Activated CD4-positive, alpha-beta memory T cell treated with anti-CD3 and anti-CD28 coated beads, Interleukin-2, amount 10 ng/mL, durations not matched to agents 7 days and 5 days (primary cell): ENCODE measurements at places on chromosomes 1 and 21.

- H3K36me3 ChIP-seq, result peaks cover 55% of the 10 kb centered on the region
- no peak for DNase-seq
- peaks cover 19% of the 10 kb centered on the region for H3K4me1 ChIP-seq
- no peak overlapping the region for H3K4me3 ChIP-seq
- no peaks in the 10 kb centered on the region for H3K27me3 ChIP-seq
- H3K27ac ChIP-seq, result no peak overlapping the region
Measured at GRCh38 chr1:109929170-109929569, 18.5 kb downstream of the CSF1 start.

- no peak overlapping the region for H3K4me3 ChIP-seq
- H3K4me1 ChIP-seq, result peaks cover 20% of the 10 kb centered on the region
- no peaks in the 10 kb centered on the region for H3K27me3 ChIP-seq
- no peak overlapping the region for H3K27ac ChIP-seq
Measured at GRCh38 chr1:36239941-36240637, 15.8 kb downstream of the THRAP3 start.

- no peak overlapping the region for H3K27ac ChIP-seq
- H3K4me3 ChIP-seq, result no peak overlapping the region
- DNase-seq, result no peak
Measured at GRCh38 chr1:119341372-119341947, 27.1 kb upstream of the HAO2 start.

DNA sequence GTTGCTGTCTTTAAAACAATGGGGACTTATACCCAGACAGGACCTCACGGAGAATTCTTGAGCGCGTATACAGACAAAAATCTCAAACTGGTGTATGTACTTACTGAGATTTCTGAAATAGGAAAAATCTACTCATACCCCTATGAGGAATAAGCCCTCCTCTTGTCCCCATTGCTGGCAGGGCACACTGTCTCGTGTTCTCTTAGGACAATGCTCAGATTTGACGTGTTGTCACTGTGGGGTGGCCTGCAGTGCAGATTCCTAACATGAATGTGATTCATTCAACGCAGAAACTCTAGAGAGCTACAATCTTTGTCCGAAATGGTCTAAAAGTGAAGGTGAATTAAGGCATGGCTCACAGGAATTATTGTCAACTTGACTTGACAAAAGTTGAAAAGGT, 31.1 kb upstream of the PDE9A start:
- no peak overlapping the region for H3K4me3 ChIP-seq
- H3K27ac ChIP-seq, result no peak overlapping the region
- no peak for DNase-seq
- H3K36me3 ChIP-seq, result no peaks in the 10 kb centered on the region
- no peaks in the 10 kb centered on the region for H3K4me1 ChIP-seq
- H3K27me3 ChIP-seq, result peaks cover 52% of the 10 kb centered on the region

DNA sequence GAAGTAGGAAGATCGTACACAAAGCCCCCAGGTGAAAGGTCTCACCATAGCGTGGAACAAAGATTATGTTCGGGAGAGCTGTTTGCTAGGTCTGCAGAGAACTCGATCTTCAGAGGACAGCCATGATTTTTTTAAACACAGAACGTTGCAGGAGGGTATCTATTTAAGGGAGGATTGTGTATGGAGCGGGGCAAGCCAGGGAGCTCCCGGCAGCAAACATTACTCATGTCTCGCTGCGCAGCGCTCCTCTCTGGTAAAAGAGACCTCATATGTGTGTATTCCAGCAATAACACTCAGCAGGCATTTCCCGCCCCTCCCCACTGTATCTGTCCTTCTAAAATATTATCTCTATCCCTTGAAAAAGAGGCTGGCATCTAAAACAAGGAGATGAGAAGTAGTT, 2.7 kb downstream of the GLIS1 start:
- H3K4me3 ChIP-seq, result no peak overlapping the region
- peaks cover 68% of the 10 kb centered on the region for H3K27me3 ChIP-seq
- no peak for DNase-seq
- H3K36me3 ChIP-seq, result no peaks in the 10 kb centered on the region
- peaks cover 8% of the 10 kb centered on the region for H3K4me1 ChIP-seq

DNA sequence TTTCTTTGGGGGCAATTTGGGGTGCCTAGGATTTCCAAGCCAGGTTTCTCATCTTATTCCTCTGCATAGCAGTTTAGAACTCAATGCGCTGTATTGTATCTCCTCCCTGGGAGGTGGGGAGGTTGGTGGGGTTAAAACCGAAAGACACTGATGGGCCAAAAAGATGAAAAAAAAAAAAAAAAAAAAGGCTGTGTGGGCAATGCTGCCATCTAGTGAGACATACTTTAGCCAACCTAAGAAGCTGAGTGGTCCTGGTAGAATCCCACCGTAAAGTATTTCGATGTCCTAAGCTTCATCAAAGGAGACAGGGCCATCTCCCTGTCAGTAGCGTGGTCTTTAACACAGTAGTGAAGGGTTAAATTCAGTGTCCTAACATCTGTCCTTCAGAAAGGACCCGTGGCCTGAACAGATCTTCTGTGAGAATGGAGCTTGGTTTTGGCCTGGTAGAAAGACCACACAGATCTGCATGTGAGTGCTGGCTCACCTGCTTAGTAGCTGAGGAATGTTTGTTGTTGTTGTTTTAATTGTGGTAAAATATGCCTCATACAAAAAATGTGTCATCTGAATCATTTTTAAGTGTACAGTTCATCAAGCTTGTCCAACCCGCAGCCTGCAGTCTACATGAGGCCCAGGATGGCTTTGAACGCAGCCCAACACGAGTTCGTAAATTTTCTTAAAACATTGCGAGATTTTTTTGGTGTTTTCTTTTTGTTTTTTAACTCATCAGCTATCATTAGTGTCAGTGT, 226.2 kb downstream of the KIF26B start:
- no peak for DNase-seq
- H3K27me3 ChIP-seq, result no peaks in the 10 kb centered on the region
- no peak overlapping the region for H3K4me3 ChIP-seq
- no peaks in the 10 kb centered on the region for H3K36me3 ChIP-seq
- H3K27ac ChIP-seq, result no peak overlapping the region

DNA sequence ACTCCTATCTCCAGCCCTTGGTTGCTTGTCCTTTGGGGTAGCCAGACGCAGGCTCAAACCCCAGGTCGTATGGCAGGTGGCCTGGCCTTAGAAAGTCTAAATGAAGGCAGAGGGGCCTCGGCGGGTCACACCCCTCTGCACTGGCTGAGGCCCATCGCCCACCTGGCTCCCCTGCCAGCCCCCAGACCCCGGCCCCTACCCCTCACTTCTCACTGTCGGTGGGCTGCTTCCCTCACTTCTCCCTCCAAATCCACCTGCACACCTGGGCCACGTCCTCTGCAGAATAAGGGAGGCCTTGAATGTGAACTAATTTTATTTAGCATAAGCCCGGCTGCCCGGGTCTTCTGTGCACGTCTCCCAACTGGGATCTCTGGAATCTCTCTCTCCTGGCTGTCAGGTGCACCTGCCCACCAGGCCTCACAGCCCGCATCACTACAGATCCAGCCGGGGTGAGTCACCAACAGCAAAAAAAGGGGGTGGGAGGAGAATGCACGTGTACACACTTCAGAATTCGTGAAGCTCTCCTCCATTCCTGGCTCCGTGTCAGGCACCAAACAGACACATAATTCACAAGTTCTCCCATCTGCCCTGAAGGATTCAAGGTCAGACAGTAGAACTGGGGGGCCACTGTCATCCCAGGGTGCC, 107.5 kb upstream of the SIM2 start:
- no peaks in the 10 kb centered on the region for H3K36me3 ChIP-seq
- H3K27ac ChIP-seq, result no peak overlapping the region
- no peak for DNase-seq
- H3K4me3 ChIP-seq, result no peak overlapping the region
- peaks cover 4% of the 10 kb centered on the region for H3K27me3 ChIP-seq

GRCh38 chr1:111597426-111597825, 22.2 kb upstream of the RAP1A start:
- peaks cover 13% of the 10 kb centered on the region for H3K36me3 ChIP-seq
- no peak overlapping the region for H3K4me3 ChIP-seq
- no peaks in the 10 kb centered on the region for H3K27me3 ChIP-seq
- DNase-seq, result no peak
- peak overlapping the region; percentile 81 for H3K27ac ChIP-seq
- peaks cover 98% of the 10 kb centered on the region for H3K4me1 ChIP-seq

DNA sequence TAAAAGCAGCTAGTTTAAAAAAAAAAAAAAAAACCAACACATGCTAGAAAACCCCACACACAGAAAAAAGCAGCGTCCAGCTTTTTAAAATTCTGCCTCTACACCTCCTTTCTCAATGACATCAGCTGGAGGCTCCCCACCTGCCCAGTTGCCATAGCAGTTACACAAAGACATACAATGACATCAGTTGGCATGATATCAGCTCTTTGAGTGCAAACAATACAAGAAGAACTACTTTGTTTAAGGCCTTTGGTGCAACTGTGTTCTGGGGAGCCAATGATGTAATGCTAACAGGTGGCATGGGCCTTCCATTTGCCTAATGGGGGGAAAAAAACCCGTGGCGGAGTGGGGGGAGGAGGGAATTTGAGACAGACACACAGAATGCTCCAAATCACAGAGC, 32.9 kb downstream of the DUSP10 start:
- peak; percentile 41 for DNase-seq
- no peak overlapping the region for H3K4me3 ChIP-seq
- H3K27ac ChIP-seq, result peak overlapping the region; percentile 76
- peaks cover 50% of the 10 kb centered on the region for H3K36me3 ChIP-seq
- no peaks in the 10 kb centered on the region for H3K27me3 ChIP-seq

DNA sequence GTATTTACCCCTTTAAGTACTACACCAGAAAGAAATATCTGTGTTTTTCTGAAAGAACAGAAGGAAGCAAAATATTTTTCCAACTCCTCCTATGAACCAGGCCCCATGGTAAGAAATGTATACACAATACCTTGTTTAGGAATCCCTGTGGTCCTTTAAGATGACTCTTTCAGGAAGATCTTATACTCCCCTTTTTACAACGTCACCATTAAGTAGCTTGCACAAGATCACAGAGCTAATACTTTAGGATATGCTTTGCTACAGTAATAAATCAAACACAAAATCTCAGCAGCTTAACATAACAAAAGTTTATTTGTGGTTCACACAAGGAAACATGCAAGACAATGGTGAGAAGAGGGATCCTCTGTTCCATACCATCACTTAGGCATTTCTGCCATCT, 8.8 kb upstream of the LAMB3 start:
- H3K4me3 ChIP-seq, result no peak overlapping the region
- H3K4me1 ChIP-seq, result peaks cover 38% of the 10 kb centered on the region
- peaks cover 3% of the 10 kb centered on the region for H3K27me3 ChIP-seq
- peaks cover 4% of the 10 kb centered on the region for H3K36me3 ChIP-seq
- no peak overlapping the region for H3K27ac ChIP-seq

GRCh38 chr1:159338018-159338417, 35.9 kb downstream of the FCER1A start:
- H3K4me3 ChIP-seq, result no peak overlapping the region
- DNase-seq, result no peak
- no peaks in the 10 kb centered on the region for H3K27me3 ChIP-seq
- H3K4me1 ChIP-seq, result no peaks in the 10 kb centered on the region
- H3K36me3 ChIP-seq, result no peaks in the 10 kb centered on the region

GRCh38 chr1:89986020-89986419, 8.9 kb upstream of the ZNF326 start:
- no peak overlapping the region for H3K4me3 ChIP-seq
- no peaks in the 10 kb centered on the region for H3K36me3 ChIP-seq
- no peak for DNase-seq
- no peak overlapping the region for H3K27ac ChIP-seq

DNA sequence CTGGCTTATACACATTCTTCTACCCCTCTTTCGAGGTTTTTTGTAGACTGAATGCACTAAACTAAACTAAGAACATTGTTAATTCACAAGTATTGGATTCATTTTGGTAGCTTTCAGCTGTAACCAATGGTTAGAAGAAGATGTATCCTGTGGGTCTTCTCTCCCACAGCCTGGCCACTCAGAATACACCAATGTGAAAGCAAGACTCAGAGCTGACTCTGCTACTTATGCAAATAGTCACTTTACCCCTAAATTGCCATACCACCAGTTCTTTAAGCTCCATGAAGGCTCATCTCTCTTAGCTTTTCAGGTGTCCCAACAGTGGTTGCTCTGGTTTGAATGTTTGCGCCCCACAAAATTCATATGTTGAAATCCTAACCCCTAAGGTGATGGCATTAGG, 60.1 kb downstream of the RGS13 start:
- DNase-seq, result no peak
- H3K36me3 ChIP-seq, result no peaks in the 10 kb centered on the region
- H3K27me3 ChIP-seq, result no peaks in the 10 kb centered on the region
- H3K4me1 ChIP-seq, result peaks cover 2% of the 10 kb centered on the region

- H3K27me3 ChIP-seq, result no peaks in the 10 kb centered on the region
- H3K4me3 ChIP-seq, result peak overlapping the region; percentile 81
- peak overlapping the region; percentile 89 for H3K27ac ChIP-seq
- peaks cover 20% of the 10 kb centered on the region for H3K36me3 ChIP-seq
Measured at GRCh38 chr1:155226910-155227260, 18.4 kb downstream of the MTX1 start.

DNA sequence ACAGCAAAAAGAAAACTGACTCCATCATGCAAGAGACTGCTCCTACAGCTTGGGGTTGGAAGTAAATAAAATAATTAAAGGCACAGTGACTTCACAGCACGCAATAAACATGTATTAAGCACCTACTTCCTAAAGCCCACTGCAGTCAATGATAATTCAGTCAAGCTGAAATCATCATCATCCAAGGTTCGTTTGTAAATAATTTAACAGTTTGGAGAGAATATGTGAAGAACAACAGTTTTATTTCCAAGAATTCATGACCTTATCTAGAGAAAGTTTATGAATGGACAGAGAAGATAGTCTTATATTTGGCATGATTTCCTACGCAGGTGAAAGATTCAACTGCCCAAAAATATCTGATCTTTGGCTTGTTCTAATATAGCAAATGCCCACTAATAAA, 86.8 kb downstream of the SMYD3 start:
- no peak for DNase-seq

- H3K36me3 ChIP-seq, result no peaks in the 10 kb centered on the region
- DNase-seq, result no peak
- peaks cover 61% of the 10 kb centered on the region for H3K27me3 ChIP-seq
- peaks cover 10% of the 10 kb centered on the region for H3K4me1 ChIP-seq
- no peak overlapping the region for H3K27ac ChIP-seq
- peak overlapping the region; percentile 62 for H3K4me3 ChIP-seq
Measured at GRCh38 chr1:166165661-166166328, 1.0 kb downstream of the FAM78B start.

- H3K4me3 ChIP-seq, result no peak overlapping the region
- no peak for DNase-seq
- no peaks in the 10 kb centered on the region for H3K4me1 ChIP-seq
- no peak overlapping the region for H3K27ac ChIP-seq
- no peaks in the 10 kb centered on the region for H3K36me3 ChIP-seq
Measured at GRCh38 chr1:17690906-17691634, 64.1 kb upstream of the ACTL8 start.

- DNase-seq, result no peak
- H3K4me1 ChIP-seq, result no peaks in the 10 kb centered on the region
- no peaks in the 10 kb centered on the region for H3K36me3 ChIP-seq
- no peak overlapping the region for H3K27ac ChIP-seq
Measured at GRCh38 chr1:163672976-163673758, 351.4 kb downstream of the NUF2 start.

GRCh38 chr1:50779801-50780200, 180.3 kb downstream of the FAF1 start:
- no peaks in the 10 kb centered on the region for H3K27me3 ChIP-seq
- H3K27ac ChIP-seq, result no peak overlapping the region
- H3K4me1 ChIP-seq, result peaks cover 6% of the 10 kb centered on the region
- peaks cover 27% of the 10 kb centered on the region for H3K36me3 ChIP-seq
- no peak overlapping the region for H3K4me3 ChIP-seq
